ENCODE measurements at places on chromosomes 6 and 20. TPM values are rescaled to one million over a fixed set of nuclear protein-coding genes. Genes with fewer than 3 reads are reported as not detected.

EYA4 gene
- not detected for polyA plus RNA-seq

HLA-DRB1 gene
- not detected for polyA plus RNA-seq

DSP gene
- 0.01 TPM for polyA plus RNA-seq

TREM1 gene
- not detected for polyA plus RNA-seq

- no peak for DNase-seq
Measured at GRCh38 chr20:21219686-21220085, 83.4 kb upstream of the XRN2 start.

DNA sequence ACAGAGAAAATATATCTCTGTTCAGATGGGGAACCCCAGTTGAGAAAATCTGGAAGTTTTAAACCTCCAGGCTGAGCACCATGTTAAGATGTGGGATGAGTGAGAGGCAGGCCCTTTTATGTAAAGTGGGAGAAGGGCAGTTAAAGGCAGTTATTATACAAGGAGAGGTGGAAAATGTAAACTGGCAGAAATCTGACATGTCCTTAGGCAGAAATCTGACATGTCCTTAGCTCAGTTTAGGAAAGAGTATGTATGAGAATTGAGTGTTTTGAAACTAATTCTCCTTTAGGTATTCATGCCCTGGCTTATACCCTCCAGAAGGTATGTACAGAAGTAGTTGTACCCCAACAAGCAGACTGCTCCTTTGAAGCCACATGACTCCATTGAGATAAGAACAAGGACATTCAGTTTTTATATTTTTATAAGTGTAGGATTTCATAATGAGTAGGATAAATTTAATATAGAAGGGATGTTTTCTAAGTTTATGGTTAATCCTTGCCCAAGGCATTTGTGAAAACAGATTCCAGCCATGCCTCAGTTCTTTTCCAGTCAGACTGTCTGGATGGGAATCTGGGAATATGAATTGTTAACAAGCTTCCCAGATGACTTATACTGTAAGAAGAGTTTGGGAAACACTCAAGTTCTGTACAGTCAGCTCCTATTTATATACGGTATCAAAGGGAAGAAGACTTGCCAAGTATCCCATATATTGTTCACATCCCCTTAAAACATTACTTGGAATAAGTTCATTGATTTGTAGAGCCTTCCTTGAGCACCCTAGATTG lies 87.7 kb downstream of the SCAND1 start:
- no peak for DNase-seq

DNA sequence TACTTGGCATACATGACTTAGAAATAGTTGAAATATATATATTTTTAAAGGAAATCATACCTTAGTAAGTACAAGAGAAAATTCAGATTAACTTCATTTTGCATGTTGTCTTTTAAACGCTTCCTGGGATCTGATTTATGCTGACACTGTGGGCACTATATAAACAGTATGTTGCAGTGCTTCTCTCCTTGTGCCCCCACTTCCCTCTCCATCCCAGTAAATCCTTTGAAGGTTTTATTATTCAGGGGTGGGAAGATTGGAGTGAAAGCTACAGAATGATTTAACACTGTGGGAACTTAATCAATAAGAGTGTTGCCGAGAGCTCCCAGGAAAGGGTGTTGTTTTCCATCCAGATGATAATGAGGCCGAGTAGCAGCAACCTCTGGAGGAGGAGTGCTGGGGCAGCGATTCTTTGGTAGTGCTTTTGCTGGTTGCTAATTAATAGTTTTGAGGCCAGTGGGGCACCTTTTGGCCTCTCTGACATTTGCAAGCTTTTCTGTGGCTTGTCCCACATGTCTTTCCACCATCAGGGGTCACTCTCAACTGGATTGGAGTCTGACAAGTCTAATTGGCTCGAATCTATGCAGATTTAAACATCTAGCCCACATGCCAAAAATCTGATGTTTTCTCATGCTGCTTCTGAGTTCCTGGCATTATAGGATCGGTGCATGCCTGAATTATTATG lies 183.0 kb upstream of the MMS22L start:
- no peak for DNase-seq

DNA sequence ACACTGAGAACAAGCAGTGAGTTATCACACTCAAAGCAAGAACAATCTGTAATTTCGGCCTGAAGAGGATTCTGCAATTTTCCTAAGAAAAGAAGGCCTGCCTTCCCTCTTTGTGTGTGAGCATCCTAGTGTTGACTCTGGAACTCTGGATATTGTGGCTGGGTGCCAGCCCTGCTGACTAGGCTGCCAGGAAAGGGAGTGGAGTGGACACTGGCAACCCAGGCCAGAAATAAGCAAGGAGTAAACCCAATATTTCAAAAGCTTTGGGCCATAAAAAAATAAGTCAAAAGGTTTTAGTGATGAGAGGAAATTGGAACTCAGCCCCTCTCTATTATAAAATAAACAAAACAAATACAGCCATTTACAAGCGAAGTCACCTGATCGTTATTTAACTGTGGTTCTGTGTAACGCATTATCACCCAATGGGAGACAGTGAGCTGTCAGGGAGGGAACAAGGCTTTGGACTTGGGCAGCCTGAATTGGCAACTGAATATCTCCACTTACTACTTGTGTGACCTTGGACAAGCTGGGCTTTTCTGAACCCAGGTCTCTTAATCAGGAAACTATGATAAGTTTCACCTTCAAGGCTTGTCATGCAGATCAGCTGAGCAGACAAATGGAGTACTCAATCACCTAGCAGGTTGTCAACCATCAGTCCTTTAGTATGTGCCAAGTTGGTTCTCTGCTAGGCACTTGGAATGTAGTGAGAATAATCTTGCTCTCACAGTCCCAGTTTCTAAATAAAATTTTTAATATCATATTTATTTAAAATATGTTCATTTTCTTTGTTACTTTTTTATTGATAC lies 196.2 kb downstream of the PAX1 start:
- no peak for DNase-seq

DNA sequence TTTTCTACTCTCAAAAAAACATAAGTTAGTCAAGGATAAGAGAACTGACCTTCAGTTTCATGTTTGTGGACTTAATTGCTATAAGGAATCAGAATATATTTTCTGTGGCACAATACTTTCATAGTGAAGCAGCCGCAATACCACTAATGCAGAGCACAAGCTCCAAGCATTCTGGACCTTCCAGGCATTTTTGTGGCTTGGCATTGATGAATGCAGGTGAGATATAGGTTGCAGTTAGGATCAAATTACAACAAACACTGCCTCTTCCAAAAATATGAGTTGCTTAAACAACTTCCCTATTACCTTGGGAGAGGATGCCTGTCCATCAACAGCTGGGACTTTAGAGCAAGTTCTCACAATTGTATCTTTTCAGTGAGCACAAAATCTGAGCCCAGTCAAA lies 162.8 kb upstream of the RSPO3 start:
- DNase-seq: no peak

DNA sequence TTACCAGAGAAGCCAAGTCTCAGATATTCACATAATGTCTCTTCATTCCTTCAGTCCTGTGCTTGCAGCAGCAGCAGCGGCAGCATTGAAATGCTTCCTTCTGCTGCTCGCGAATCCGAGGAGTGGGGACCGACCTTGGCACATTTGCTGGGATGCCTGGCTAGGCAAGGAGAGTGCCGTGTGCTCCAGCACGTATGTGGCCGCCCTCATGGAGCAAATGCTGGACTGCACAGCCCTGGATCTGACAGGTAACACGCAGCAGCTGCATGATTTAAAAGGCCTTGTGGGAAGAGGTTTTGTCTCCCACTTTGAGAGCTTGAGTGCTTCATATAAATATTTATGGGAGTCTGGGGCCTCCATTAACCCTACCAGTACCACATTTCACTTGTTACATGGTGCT lies 9.9 kb downstream of the MAFB start:
- no peak for DNase-seq

DNA sequence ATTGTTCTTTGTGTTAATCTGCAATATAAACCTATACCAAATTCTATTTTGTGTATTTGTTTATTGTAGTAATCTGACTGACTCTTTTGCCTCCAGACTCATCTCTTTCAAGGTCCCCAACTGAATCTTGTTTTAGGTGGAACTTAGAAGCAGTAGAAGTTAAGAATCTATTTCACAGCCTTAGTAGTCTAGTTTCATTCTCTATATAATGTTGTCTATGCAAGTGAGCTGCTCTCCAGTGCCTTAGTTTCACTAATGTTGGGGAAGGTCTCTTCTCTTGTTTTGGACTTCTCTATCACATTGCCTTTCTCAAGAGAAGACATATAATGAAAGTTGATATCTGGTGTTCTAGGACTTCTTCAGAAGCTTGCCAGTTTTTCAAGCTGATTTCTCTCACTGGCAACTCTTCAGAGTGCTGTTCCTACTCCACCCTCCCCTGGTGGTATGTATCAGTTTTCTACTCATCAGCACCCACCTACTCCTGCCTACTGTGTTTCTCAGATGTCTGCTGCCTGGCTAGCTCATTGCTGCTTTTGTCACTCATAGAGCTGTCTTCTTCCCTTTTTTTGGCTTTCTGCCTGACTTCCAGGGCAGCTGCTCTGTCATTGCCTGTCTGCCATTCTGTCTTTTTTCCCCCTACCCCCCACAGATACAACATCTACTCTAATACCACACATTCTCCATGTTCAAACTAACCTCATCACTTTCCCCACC lies 82.1 kb downstream of the PTPRA start:
- no peak for DNase-seq

DNA sequence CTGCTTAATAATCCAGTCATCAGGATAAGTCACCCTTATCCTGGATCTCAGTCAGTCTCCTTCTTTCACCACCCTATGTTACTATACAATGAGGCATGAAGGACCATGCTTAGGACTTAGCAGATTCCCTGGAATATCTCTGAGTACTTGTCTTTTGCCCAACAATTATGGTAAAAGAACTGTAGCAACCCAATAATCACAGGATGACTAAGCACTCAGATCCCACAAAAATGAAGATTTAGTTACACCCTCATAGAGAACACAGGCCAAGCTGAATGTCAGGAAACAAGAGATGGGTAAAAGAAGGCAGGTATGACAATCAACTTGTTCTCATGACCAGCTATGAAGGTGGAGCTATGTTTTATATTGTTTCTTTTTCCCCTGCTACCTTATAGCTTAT lies 91.4 kb downstream of the EDN1 start:
- DNase-seq: no peak

GRCh38 chr20:17556837-17557674 lies 12.8 kb upstream of the DSTN start:
- no peak for DNase-seq

GRCh38 chr6:15620611-15621010 lies 42.2 kb downstream of the DTNBP1 start:
- peak; percentile 74 for DNase-seq

GRCh38 chr6:126040826-126041225 lies 54.5 kb downstream of the TRMT11 start:
- DNase-seq: no peak

DNA sequence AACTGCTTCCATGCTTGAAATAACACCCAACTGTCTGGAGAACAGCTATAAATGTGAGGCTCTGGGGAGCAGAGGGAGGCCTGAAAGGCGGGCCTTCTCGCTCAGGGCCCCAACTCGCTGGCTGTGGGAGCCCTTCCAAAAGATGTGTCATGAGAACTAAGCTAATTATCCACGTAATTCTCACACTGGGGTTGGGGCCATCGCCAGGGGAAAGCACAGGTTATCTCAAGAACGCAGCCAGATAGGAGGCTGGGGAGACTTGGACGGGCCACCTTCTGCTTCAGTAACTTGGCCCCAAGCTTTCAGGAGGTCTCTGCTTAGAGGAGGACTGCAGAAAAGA lies 1.6 kb downstream of the PXDC1 start:
- DNase-seq: peak; percentile 30

DNA sequence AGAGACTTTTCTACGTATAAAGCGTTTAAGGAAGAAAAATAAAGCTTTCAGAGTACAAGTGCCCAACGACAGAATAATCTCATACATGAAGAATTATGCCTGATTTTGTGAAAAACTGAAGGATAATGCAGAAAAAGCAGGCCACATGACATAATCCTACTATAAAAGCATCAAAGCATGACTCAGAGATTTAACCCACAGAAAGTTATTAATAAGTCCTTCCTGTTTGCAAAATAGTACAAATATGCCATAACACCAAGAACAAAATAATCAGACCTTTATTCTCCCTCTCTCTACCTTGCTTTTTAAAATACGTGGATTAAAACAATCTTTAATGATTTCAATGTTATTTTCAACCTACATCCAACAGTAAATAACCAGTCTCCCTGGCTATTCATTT lies 118.6 kb upstream of the BCLAF1 start:
- no peak for DNase-seq

DNA sequence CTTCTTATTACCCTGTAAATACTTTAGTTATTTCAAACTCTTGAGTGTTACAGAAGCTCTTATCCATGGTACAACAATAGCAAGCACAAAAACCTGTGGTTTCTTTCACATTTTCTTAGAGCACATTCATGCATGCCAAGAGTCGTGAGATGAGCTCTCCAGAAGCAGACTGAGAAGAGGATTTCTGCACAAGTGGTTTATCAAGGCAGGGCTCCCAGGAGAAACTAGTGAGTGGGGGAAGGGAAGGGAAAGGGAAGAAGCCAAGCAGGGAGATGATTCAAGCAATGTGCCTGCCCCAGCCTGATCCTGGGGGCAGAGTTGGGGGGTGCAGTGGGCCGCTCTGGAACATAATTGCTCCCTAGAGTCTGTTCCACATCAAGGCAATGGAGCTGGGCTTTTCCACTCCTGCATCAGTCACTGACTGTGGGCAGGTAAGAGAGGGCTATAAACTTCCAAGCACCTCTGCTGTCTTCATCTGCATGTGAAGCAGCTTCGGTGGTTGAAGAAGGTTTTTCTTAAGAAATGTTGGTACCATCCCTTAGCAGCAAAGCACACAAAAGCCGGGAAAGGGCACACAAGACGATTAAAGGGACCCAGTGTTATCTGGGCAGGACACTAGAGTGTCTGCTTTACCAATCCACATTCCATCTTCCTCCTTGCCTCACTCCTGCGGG lies 152.1 kb downstream of the PLCB4 start:
- DNase-seq: no peak

DNA sequence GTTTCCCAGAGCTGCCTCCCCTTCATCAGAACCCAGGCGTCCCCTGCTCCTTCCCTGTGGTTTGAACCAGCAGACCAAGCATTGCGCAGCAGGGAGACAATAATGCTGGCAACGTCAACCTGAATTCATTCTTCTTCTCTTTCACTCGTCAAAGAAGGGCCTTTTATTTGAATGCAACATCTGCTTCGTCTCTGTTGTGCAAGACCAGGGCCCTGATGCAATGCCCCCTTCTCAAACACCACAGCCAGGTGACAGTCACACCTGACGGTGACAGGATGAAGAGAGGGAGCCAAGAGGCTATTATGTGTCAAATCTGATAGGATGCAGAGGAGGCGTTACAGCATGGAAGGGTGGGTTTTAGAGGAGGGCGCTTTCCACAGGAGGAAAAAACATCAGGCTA lies 8.0 kb downstream of the INSM1 start:
- DNase-seq: no peak

- peak; percentile 23 for DNase-seq
Measured at GRCh38 chr6:106069478-106069877, 16.7 kb upstream of the PRDM1 start.

- DNase-seq: no peak
Measured at GRCh38 chr6:148175550-148176188, 167.0 kb upstream of the SASH1 start.

- no peak for DNase-seq
Measured at GRCh38 chr6:154468760-154469159, 41.7 kb downstream of the CNKSR3 start.
